ENCODE measurements at places on chromosomes 1 and 21.

DNA sequence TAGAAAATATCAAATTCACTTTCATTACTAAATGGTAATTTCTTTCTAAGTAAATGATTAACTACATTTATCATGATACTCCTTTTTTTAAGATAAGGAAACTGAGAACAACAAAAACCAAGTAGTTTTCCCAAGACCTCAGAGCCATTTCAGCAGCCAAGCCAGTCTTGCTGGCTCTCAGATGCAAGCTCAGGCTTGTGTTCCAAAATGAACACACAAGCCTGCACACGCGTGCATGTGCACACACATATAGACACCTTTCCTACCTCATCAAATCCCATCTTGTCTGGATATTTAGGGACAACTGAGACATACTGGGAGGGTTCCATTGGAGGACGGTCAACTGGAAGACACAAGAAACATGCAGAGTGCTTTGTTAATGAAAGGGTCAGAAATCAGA is 83.0 kb downstream of the COLGALT2 start:
- DNase-seq: no peak

DNA sequence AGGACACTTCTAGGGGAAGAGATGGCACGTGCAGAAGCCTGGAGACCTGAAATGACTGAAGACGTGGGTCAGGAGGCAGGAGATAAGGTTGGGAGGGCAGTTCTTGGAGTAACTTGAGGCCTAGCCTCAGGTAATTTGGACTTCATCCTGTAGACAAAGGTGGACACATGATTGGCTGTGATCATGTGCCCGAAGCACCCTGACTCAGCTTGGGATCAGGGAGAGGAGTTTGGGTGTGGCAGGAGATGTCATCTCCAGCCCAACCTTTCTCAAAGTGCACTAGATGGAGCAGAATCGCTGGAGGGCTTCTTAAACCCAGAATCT is 1.5 kb downstream of the SLC66A1 start:
- DNase-seq: no peak

GRCh38 chr1:86854352-86854751 is 59.6 kb downstream of the SELENOF start:
- DNase-seq: no peak

DNA sequence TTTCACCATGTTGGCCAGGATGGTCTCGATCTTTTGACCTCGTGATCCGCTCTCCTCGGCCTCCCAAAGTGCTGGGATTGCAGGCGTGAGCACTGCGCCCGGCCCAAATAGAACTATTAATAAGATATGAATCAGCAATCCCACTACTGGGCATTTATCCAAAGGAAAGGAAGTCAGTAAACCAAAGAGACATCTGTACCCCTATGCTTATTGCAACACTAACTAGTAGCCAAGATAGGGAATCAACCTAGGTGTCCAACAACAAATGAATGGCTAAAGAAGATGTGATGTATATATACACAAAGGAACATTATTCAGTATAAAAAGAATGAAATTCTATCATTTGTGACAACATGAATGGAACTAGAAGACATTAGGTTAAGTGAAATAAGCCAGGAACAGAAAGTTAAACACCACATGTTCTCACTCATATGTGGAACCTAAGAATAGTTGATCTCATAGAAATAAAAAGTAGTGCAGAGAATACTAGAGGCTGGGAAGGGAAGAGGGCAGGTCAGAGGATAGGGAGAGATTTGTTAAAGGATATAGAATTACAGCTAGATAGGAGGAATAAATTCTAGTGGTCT is 48.8 kb downstream of the XPR1 start:
- no peak for DNase-seq

DNA sequence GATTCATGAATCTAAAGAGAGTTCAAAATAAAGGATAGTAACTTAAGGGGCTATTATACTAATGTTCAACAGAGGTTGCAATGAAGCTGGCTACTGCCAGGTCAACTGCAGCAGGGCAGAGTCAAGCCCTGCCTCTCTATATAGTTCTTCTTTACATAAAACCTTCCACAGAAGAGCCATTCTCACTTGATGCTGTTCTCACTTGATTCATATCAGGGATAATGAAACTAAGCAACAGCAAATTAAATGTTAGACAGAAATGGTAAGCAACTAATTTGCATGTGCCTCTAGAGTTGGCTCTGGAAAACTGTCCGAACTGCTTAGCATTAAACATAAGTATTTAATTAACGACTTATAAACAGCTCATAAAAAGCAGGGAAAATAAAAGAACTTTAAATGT is 17.4 kb downstream of the CCSAP start:
- no peak for DNase-seq

All from Calu3 (cell line).